ENCODE measurements at places on chromosomes 2 and 18.

- DNase-seq: no peak
Measured at GRCh38 chr2:12262681-12263436, 453.9 kb upstream of the TRIB2 start.

DNA sequence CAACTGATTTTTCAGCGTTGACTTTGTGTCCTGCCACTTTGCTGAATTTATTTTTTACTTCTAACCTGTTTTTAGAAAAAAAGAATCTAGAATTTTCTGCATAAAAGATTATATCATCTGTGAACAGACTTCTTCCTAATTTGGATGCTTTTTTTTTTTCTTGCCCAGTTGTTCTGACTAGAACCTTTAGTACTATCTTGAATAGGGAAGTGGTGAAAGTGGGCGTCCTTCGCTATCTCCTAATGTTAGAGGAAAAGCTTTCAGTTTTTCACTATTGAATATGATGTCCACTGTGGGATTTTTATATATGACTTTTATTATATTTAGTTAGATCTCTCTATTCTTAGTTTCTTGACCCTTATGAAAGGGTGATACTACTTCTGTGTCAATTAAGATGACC lies 25.7 kb upstream of the KCNJ13 start:
- DNase-seq: no peak

DNA sequence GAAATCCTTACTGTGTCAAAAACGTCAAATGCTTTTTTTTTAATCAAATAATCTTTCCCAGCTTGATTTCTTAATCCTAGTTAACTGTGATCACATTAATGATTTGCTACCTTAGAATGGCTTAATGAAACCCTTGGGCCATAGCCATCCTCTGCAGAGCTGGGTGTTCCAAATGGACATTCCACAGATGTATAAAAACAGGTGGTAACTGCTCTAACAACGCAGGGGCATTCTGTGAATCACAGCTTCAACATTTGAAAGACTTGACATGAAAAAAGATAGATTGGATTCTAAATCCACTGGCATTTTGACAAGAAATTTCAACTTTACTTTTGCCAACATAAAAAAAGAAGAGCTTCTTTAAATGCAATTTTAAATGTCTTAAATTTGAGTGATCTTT lies 69.8 kb upstream of the RASGRP3 start:
- no peak for DNase-seq

DNA sequence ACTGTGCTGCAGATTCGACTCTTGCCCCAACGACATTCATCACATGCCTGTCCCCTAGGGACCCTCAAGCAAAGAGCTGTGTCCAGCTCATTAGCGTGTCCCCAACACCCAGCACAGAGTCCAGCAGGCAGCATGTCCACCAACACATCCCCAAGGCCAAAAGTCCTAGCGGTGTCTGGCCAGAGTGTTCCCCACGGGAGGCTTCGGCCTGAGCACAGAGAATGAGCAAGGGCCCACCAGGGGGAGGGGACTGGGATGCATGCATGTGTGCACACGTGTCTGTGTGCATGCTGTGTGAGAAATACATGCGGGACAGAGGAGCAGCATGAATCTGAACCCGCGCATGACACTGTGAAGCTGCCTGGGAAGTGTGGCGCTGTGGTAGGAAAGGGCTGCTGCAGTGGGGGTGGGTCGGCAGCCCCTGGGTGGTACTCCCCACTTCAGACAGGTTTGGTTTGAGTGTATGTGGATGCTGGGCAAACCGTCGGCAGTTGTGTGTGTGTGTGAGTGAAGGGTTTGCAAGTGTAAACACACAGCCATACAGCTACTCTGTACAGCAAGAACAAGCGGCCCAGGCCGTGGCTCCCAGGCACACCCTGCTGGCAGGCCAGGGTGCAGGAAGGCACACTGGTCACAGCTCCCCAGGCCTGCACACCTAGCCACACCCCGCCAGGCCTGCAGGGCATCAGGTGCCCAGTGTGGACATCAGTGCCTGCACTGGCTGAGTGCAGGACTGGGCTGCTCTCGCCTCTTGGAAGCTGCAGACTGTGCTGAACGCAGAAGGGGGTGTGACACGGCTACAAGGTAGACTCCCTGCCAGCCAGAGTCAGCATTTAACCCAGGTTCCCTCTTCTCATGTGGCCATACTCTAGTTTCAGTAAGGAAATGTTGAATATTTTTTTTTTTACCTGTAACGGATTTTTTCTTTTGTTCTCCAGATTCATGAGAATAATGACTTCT lies 19.5 kb upstream of the HES6 start:
- peak; percentile 69 for DNase-seq

DNA sequence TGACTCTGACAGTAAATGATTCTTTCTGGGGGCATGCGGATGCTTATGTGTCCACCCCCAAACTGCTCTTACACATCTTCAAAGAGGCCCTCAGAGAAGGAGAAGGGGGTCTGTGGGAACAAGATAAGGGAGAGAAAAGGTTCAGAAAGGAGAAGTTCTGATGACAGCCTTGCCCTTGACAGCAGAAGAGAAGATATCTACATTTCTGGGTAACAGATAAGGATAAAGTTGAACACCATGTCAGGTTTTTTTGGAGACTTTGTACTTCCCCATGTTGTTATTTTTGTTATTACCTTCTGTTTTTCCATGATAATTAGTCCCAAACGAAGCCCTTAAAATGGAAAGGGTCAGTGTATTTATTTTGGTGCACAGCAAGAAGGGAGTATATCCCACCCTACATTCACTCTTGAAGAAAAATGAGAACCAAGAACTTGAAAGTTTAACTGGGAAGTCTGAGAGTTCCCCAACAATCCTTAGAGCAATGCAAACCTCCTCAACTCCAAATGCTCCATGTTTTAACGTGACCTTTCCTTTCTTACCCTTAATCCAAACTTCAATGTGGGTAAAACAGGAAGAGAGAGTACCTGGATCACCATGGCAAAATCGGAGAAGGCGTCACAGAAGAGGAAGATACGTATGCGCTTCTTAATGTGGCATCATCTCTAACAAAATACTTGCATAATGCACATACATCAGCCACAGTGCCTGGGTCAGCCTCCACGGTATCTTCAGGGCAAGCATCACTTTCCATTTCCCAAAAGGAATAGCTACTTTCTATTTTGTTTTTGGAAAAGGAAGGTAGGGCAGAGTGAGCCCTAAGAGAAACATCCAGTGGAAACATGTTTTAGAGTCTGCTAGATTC lies 264.6 kb upstream of the STON1 start:
- DNase-seq: no peak

DNA sequence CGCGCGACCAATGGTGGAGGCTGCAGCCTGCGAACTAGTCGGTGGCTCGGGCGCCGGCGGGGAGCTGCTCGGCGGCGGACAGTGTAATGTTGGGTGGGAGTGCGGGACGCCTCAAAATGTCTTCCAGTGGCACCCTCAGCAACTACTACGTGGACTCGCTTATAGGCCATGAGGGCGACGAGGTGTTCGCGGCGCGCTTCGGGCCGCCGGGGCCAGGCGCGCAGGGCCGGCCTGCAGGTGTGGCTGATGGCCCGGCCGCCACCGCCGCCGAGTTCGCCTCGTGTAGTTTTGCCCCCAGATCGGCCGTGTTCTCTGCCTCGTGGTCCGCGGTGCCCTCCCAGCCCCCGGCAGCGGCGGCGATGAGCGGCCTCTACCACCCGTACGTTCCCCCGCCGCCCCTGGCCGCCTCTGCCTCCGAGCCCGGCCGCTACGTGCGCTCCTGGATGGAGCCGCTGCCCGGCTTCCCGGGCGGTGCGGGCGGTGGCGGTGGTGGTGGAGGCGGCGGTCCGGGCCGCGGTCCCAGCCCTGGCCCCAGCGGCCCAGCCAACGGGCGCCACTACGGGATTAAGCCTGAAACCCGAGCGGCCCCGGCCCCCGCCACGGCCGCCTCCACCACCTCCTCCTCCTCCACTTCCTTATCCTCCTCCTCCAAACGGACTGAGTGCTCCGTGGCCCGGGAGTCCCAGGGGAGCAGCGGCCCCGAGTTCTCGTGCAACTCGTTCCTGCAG lies at the start of gene HOXD9:
Gene HOXD9, plus strand, starts transcription at position 37 of the 728 bp plus-strand sequence. Its CDS starts 50 bp downstream, at position 87.
- DNase-seq: peak; percentile 61

- no peak for DNase-seq
Measured at GRCh38 chr18:68244786-68245185, 470.1 kb downstream of the TMX3 start.

GRCh38 chr2:233817361-233817911 lies 36.9 kb downstream of the HJURP start:
- no peak for DNase-seq

- DNase-seq: no peak
Measured at GRCh38 chr2:8380026-8380425, 301.8 kb upstream of the ID2 start.

GRCh38 chr2:127406454-127406853 lies 11.8 kb upstream of the PROC start:
- DNase-seq: no peak

GRCh38 chr18:11368020-11368419 lies 218.7 kb upstream of the PIEZO2 start:
- no peak for DNase-seq

GRCh38 chr18:62771494-62772270 lies 56.3 kb downstream of the PHLPP1 start:
- no peak for DNase-seq

- DNase-seq: no peak
Measured at GRCh38 chr2:189409647-189410046, 31.6 kb upstream of the WDR75 start.

GRCh38 chr18:74234326-74235171 lies 57.2 kb downstream of the CYB5A start:
- no peak for DNase-seq

- peak; percentile 56 for DNase-seq
Measured at GRCh38 chr18:5030636-5031035, 166.4 kb downstream of the AKAIN1 start.

DNA sequence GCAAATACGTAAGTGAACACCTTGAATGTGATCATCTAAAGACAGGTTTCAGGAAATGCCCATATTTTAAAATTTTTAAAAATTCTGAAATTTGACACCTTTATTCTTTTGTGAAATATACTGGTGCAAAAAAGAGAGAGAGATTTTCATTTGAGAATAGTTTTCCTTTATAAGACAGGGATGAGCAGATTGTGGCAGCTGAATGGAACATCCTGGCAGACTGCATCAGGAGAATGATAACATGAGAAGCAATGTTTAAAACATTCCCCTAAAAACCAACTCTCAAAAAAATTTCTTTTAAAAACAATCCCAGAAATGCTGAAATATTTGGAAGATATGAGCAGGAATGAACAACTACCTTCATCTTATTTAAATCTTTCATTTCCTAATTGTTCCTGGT lies 744.8 kb upstream of the ID2 start:
- no peak for DNase-seq

GRCh38 chr2:228509021-228509420 lies 327.5 kb upstream of the SPHKAP start:
- DNase-seq: no peak

- peak; percentile 1 for DNase-seq
Measured at GRCh38 chr2:230895536-230896345, 29.3 kb downstream of the GPR55 start.

DNA sequence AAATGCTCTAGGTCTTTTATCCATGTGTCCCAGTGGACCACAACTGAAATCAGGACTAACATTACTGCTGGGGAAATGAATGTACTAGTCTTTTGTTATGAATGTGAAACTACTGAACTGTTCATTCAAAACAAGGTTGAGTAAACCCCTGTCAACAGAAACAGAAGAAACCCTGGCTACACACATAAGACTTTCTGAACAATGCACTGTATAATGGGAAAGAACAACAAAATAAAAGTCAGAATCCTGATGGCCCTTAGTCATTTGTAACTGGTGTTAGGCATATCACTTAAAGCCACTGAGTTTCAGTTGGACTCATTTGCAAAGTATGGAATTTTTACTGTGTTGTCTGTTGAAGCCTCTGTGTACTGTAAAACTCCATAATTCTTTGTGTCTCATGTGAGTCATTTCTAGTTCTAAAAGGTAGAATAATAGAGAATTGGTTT lies 77.0 kb upstream of the UBXN4 start:
- DNase-seq: no peak

DNA sequence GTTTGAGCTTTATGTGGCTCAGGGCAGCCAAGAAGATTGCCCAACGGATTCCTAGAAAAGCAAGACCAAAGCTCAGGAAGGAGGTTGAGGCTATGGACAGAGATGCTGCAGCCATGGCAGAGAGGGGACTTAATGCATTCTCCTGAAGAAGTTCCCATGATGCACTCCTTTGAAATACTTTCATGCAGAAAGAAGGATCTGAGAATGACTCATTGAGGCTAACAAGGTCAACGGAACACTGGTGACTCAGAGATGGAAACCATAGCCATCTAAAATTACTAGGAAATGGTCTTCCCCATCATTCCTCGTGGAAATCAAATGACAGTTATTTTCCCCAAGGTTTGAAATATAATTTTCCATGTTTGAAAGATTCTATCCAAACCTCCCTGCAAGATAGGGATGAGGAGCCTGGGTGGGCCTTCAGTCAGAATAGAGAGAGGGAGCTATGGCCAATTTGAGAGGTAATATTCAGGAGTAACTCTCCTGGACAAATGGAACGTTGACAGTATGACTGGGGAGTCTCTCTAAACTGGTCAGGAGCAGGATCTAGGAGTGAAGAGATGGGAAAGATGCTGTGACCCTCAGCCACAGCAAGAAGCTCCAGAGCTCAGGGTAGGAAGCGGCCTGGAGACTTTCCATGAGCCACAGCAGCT lies 63.0 kb downstream of the REEP1 start:
- DNase-seq: no peak

- no peak for DNase-seq
Measured at GRCh38 chr2:35783723-35784122, 571.9 kb upstream of the CRIM1 start.

GRCh38 chr2:28047681-28048080 lies 157.2 kb downstream of the BABAM2 start:
- DNase-seq: no peak

- no peak for DNase-seq
Measured at GRCh38 chr18:36335476-36336279, 38.2 kb downstream of the FHOD3 start.

GRCh38 chr2:117661619-117662018 lies 152.9 kb upstream of the DDX18 start:
- DNase-seq: no peak

- DNase-seq: peak; percentile 51
Measured at GRCh38 chr2:3661149-3661660, 3.2 kb downstream of the ALLC start.

- no peak for DNase-seq
Measured at GRCh38 chr2:9178904-9179571, 27.6 kb upstream of the ASAP2 start.
